CD4-positive, alpha-beta T cell treated with Interleukin-2 at 100 ng/mL for 4 hours (primary cell): ENCODE measurements at places on chromosomes 11 and 22.

GRCh38 chr11:45511566-45511965 is 153.9 kb downstream of the CHST1 start:
- no peak for DNase-seq

GRCh38 chr22:27848005-27848404 is 46.4 kb upstream of the MN1 start:
- no peak for DNase-seq

DNA sequence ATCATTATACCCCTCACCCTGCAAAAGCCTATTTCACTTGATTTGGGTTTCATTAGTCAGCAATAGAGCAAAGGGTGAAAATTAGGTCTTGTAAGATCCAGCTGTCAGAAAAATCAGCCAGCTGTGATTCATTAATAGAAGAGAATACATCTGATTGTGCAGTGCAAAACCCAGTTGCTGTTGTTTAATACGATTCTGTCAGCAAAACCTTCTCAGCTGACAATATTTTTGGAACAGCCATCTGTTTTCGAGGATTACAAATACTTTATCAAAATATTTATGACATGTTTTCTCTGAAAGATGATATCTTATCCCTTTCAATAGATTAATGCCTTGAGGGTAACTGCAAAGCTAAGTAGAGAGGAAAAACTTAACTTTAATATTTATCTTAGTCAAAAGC is 1354.0 kb upstream of the RAG2 start:
- no peak for DNase-seq

GRCh38 chr11:69278091-69278867 is 15.7 kb upstream of the MYEOV start:
- DNase-seq, result no peak

GRCh38 chr11:13761250-13761649 is 92.8 kb downstream of the FAR1 start:
- no peak for DNase-seq

GRCh38 chr11:31687861-31688260 is 123.3 kb downstream of the PAX6 start:
- no peak for DNase-seq
